ENCODE measurements at places on chromosomes 11 and 22. TPM values are rescaled to one million over a fixed set of nuclear protein-coding genes. Genes with fewer than 3 reads are reported as not detected.

- DNase-seq, result no peak
Observed at GRCh38 chr22:19396561-19396933, 35.0 kb downstream of the HIRA start.

GRCh38 chr11:91081440-91082043 is 858.7 kb upstream of the CHORDC1 start:
- DNase-seq, result no peak

- no peak for DNase-seq
Observed at GRCh38 chr22:21826204-21826603, 41.2 kb downstream of the MAPK1 start.

DNA sequence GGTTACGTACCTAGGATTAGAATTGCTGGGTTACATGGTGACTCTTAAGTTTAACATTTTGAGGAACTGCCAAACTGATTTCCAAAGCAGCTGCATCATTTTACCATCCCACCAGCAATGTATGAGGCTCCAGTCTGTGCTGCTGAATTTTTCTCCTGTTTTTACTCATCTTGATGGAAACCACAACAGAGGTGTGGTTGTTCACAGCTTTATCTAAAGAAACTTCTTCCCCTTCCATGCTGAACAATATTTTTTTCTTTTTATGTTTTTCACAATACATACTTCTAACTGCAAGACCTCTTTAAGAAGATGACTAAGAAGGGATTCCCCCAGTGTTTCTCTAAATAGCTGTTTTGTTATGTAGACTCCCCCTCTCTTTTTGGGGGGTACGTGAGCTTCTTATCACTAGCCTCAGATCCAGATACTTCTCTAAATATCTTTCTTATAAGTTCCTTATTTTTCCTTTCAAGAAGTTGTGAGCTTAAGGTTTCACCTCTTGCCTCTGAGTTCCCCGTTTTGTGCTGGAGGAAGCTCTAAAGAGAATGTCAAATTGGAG is 24.0 kb downstream of the TCP11L1 start:
- no peak for DNase-seq

GRCh38 chr11:60455531-60456042 is at the start of gene MS4A1:
TSS of gene MS4A1 (plus strand) at chr11:60455847. CDS start at chr11:60462375, 6,528 bp downstream.
- DNase-seq, result no peak

DEPDC7 gene
- polyA plus RNA-seq, result 3.1 TPM

MUC5AC gene
- not detected for polyA plus RNA-seq

CREB3L1 gene
- polyA plus RNA-seq, result 6.5 TPM

ABCC8 gene
- polyA plus RNA-seq, result 4.9 TPM

NAALAD2 gene
- polyA plus RNA-seq, result 2.1 TPM

NFRKB gene
- polyA plus RNA-seq, result 17.0 TPM

AGBL2 gene
- polyA plus RNA-seq, result 6.5 TPM

Measured in H1 (cell line).